ENCODE measurements at places on chromosomes 6 and 20.

- no peak for DNase-seq
Observed at GRCh38 chr6:123009059-123009458, 13.0 kb downstream of the CLVS2 start.

DNA sequence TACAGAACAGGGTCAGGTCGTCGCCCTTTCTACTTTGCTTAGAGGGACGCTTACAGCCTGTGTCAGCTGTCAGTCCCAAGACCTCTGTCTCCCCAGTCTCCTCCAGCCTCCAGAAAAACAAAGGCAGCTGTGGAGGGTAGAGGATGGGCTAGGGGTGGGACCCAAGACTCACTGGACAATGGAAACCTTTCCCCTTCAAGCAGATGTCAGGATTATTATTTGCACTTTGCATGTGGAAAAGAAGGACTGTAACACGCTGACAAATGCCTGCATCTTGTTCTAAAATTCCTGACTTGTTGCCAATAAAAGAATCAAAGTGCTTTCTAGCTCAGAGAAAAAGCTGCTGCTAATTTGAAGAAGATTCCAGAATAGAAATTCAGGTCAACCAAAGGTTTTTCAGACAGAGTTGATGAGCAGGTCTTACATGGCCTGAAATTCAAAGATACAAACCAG lies 58.7 kb downstream of the SNX5 start:
- no peak for DNase-seq

- no peak for DNase-seq
Observed at GRCh38 chr20:53316206-53316937, 277.3 kb downstream of the ZNF217 start.

- no peak for DNase-seq
Observed at GRCh38 chr20:50821257-50821921, 26.5 kb downstream of the BCAS4 start.

GRCh38 chr6:28161410-28162079 lies 19.9 kb downstream of the ZKSCAN8 start:
- no peak for DNase-seq

DNA sequence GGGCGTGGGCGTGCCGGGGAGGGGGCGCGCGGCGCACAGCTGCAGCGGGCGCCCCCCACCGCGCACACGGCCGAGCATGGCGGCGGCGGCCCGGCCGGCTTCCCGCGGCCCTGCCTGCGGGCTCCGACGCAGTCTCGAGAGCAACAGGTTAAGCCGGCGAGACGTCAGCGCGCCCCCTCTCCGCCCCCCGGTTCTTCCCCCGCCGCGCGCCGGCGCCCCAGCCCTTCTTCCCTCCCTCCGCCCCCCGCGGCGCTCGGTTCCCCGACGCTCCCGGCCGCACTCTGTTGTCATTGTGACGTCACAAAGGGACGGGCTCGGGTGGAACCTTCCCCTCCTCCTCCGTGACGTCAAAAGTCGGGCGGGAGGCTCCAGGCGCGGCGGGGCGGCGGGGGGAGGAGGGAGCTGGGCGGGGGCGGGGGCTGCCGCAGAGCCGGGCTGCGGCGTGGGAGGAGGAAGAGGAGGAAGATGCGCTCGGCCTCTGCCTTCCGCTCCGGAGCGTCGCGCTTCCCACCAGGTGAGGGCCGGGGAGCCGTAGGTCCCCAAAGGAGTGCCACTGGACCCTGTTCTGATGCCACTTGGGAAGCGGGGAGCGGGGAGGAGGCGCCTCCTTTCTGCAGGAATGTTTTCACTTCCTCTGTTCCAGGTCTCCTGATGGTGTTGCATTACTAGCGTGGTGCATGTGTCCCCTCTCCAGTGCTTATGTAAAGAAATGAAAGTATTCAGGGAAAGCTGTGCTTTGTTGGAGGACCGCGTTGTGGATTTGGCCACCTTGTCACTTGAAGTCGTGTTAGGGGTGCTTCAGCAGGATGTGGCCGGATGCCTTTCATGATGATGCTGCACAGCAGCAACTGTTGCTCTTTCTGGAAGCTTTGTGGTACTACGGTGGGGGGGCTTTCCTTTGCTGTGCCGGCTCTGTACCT lies 2.8 kb downstream of the JARID2 start:
- peak; percentile 92 for DNase-seq

DNA sequence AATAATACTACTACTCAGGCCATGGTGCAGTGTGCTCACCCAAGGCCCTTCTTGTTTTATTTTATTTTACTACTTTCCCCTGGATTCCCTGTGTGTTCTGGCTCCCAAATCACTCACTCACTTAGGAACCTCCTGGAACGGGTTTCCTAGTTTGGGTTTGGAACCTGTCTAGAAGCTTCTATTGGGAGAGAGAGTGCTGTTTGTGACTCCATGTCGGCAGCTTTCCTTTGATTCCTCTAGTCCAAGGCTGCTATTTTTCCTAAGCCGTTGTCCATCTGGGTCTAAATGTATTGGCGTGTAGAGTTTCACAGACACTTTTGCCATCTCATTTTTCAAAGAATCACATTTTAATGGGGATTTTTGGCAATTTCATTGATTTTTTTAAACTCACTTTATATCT lies 70.8 kb downstream of the FOXA2 start:
- DNase-seq, result no peak

DNA sequence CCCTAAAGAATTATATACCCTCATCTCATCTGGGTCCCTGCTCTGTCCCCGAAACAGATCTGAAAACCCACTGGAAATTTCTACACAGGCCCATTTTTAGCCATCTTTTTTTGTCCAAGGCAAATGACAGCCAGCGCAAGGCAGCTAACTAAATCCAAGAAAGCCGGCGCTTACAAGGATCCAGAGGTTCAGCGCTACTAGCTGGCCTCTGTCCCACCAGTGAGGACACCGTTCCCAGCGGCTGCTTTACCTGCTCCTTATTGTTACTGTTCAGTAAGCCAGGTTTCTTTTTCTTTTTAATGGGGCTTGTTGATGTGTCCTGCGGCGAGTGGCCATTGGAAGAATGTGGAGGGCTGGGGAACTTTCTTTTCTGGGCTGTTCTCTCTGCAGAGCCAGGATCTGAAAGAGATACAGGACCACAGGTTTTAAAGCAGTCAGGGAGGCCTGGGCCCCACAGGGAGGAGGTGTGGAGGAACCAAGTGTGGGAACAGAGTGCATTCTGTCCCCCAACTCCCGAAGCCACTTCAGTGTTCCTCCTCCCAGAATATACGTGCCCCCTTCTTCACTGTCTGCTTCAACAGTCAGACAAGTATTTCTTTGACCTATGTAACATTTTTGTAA lies 46.6 kb downstream of the ZMYND8 start:
- DNase-seq, result no peak

GRCh38 chr6:127516662-127517273 lies 2.4 kb downstream of the MTCL3 start:
- DNase-seq, result no peak

DNA sequence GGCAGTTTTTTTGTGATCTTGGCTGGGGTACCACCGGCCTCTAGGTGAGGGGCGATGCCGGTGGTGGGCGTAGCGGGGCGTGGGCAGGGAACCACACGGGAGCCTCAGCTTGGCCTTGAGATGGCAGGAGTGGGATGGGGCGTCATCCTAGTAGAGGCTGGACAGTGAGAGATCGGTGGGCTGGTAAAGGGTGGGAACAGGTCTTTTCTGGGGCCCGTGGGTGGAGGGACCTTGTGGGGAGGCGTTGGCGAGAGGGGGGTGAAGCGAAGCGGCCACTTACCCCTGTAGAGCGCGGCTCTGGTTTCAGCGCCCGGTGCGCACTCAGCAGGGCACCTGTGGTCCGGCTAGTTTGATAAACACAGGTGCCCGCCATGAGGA lies 12.0 kb downstream of the ITPR3 start:
- DNase-seq, result no peak

DNA sequence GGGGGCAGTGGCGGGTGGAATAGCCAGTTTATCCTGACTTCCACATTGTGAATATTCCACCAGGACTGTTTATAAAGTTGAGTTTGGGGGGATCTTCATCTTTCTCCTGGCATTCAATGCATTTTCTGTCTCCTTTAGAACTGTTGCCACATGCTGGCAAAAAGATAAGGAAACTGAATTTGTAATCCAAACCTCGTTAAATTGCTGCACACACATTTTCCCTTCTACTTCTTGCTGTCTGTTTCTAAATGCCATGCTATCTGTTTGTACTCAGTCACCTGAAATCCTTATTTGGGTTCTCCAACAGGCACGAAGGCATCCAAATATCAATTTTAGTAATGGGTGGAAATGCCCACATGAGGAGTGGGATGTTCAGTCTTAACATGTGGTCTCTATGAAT lies 180.2 kb upstream of the CCN2 start:
- no peak for DNase-seq

DNA sequence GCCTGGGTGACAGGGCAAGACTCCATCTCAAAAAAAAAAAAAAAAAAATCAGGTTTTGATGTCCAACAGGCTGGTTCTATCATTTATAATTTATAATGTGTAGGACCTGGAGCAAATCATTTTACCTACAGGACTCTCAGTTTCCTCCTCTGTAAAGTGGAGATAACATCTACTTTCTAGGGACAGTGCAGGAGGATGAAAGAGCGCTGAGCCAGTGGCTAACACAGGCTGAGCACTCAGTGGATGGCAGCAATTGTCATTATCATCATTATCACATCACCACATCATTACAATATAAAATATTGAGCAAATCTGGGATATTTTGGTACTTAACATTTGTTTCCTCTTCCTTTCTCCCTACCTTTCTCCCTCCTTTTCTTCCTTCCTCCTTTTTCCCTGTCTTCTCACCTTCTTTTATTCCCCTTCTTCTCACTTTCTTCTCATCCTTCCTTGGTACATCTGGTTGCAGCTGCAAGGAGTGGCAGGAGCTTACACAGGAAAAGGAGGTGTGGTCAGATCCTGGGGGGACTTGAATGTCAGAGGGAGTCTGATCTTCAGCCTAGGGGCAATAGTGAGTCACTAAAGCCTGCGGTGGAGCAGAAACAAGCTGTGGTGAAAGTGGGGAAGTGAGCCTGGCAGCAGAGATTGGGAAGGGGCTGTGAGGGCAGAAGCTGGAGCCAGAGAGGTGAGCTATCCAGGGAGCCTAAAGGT lies 24.6 kb upstream of the CTNNBL1 start:
- DNase-seq, result no peak

GRCh38 chr6:53614676-53615075 lies 50.9 kb downstream of the KLHL31 start:
- no peak for DNase-seq

- no peak for DNase-seq
Observed at GRCh38 chr6:3773678-3774298, 22.3 kb upstream of the PXDC1 start.

GRCh38 chr20:53061192-53062108 lies 89.3 kb downstream of the TSHZ2 start:
- DNase-seq, result no peak

Measured in brain pericyte (primary cell).